Stimulated activated CD8-positive, alpha-beta memory T cell treated with anti-CD3 and anti-CD28 coated beads, Interleukin-7, amount 100 ng/mL, for 24 hours (primary cell): ENCODE measurements at places on chromosomes 1 and 21.

DNA sequence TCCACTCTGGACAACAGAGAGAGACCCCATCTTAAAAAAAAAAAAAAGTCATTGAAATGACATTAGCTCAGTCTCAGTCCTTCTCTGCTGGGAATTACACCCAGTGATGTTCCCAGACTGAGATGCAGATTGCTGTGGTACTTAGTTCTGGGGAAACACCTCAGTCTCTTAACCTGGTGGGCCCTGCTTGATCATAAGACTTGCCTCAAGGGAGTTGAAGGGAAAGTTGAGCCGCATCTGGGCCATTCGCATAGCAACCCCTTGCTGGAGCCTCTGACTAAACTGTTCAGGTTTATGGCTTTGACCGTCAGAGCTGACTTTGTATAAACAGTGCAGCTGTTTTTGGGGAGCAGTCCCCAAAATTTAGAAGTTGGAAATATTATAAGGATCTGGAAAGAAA is 13.4 kb downstream of the FCRL4 start:
- DNase-seq: no peak

DNA sequence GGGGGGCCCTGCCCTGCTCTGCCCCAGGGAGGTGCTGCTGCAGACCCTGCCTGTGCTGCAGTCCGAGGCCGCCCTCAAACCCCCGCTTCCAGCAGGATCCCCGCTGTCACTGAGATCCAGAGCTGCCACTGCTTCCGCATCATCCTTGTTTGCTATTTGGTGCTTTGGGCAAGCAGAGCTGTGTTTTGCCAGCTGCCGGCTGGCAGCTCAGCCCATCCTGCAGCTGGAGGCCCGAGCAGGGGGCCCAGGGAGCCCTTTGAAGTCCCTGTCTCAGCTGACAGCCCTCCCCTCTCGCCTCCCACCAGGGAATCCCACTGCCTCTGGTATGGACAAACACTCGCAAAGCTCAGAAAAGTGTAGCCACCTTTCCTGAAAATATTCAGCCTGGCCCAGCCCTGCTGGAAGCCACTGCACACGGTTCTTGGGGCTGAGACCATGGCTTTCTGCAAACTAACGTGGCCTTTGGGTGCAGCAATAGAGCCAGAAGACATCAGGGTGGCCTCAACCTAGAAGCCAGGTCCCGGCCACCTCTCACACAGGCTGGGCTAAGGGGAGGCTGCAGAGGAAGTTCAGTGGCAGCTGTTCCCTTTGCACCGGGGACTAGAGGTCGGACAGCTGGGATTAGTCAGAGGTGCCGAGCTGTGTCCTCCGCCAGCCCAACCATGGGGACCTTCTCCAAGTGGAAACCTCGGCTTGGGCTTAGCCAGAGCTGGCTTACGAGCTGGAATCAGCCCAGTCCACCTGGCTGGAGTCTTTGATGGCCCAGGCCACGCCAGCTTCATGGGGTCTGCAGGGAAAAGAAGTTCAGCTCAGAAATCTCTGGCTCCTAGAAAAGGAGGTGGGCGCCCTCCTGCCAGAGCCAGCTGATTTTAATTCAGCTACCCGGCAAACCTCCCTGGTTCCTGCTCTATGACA is 107.1 kb downstream of the SPSB1 start:
- DNase-seq: no peak

GRCh38 chr1:177915641-177916040 is 54.2 kb downstream of the SEC16B start:
- no peak for DNase-seq

GRCh38 chr1:115311474-115311989 is 26.5 kb downstream of the NGF start:
- DNase-seq: no peak

GRCh38 chr1:200143347-200143746 is 115.8 kb downstream of the NR5A2 start:
- DNase-seq: no peak

- DNase-seq: no peak
Measured at GRCh38 chr1:161218301-161219077, 3.4 kb downstream of the FCER1G start.
